Activated CD4-positive, alpha-beta T cell treated with anti-CD3 and anti-CD28 coated beads, Interleukin-2, Interleukin-6, amounts not matched to agents 100 ng/mL and 50 ng/mL, durations not matched to agents 16 hours and 8 hours (primary cell): ENCODE measurements at places on chromosomes 7 and 10.

DNA sequence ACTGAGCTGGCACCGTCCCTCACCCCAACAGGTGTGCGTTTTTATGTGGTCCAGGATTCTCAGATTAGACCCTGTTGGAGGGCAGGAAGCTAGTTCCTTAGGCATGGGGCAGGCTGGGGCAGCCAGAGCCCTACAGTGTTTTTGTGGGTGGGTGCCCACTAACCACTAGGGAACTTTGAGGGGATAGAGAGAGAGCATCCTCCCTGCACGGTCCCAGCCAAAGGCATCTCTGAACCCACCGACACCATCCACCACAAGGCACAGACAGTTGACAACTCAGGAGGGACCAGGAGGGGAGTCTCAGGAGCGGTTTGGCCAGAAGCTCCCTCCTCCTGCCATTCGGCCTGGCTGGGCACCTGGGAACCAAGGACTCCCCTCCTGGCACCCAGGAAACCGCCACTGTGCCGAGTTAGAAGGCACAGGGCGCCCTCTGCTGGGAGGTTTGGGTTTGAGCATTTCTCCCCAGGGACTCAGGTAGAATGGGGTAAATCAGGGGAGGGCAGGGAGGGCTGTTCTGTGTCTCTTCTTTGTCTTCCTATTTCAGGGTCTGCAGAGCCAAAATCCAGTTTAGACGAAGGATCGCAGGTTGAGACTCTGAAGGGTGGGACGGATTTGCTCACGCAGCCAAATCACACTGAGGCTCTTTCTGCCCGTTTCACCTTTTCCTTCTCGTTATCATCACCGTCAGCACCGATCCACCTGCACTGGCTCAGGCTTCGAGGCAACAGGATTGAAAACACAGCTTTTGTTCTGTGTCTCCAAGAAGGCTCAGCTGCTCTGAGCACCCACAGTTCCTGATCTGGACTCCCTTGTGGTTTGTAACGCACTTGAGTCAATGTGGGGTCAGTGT lies 84.8 kb upstream of the COL13A1 start:
- DNase-seq, result peak; percentile 70

DNA sequence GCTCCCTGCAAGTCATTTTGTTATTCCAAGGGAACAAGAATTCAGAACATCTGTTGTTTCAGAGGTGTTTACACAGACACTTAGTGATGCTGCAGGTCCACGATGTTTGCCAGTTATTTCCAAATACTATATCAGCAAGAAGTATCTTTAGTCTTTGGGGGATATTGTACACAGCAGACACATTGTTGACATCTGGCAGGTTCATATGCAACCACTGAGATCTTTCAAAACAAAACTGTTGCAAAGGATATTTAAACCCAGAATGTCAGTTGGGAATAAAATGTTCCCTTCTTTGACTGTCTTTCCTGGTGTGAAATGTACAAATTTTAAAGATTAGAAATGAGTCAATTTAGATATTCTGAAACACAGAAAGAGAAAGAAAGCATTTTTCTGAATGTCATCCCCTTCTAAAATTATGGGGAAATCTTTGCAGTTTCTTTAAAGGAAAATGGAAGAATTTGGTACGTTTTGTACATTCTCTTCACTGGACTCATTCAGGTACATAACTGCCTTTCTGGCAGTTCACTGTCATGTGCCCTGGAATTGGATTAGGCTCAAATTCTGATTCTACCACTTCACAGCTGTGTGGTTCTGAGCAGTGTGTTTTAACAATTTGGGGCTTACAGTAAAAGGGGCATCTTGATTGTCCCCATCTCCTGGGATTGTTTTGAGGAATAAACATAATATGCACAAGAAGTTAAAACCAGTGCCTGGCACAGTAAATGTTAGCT lies 40.3 kb upstream of the CELF2 start:
- DNase-seq, result peak; percentile 25

DNA sequence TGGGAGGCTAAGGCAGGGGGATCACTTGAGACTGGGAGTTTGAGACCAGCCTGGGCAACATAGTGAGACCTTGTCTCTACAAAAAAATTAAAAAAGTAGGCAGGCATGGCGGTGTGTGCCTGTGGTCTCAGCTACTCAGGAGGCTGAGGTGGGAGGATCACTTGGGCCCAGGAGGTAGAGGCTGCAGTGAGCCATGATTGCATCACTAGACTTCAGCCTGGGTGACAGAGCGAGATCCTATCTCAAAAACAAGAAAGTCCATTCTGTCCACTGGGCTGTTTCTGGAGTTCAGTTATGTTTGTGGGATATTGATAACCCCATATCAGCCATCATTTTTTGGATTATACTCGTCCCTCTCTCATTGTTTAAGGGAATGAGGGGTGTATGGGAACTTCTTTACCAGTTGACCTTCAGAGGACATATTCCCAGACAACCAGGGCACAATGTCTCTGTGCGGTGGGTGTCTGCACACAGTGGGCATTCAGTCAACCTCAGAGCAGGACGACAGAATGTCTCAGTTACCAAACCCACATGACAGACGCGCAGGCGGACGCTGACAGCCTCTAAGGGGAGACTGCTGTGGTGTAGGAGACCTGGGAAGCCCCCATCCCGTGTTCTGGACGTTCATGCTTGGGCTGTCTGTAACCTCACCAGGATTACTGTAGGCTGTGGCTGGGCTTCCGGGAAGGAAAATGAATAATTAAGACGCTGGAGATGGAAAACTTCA lies 69.4 kb downstream of the CARD11 start:
- no peak for DNase-seq

GRCh38 chr7:200290-200689 lies 7.9 kb downstream of the FAM20C start:
- DNase-seq, result no peak

- no peak for DNase-seq
Observed at GRCh38 chr7:4734587-4735345, 40.7 kb upstream of the AP5Z1 start.

DNA sequence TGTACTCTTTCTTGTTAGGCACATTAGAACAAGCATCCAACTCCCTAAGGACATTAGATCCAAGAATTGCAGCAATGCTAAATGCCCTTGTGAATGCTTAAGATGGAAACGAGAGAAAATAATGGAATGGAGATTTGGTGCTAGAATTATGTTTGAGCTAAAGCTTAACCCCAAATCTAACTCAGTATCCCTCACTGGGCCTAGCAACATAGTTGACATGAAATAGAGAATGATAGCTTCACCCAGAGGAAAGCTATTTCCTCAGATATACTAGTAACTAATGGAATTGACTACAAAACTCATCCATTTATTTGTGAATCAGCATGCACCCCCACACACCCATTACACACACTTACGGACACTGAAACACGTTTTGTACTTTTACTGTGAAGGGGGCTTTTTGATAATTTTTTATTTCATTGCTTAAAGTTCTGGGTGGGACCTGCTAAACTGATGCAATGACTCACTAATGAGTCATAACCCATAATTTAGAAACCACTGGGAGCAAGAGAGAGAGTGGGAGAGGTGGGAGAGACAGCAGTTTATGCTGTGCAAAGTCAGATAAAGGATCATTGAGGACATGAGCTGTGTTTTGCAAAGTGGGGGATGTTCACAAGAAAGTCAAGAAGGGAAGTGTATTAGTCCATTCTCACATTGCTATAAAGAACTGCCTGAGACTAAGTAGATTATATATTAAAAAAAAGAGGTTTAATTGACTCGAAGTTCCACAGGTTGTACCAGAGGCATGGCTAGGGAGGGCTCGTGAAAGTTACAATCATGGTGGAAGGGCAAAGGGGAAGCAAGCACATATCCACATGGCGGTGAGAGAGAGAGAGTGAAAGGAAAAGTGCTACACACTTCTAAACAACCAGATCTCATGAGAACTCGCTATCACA lies 382.7 kb downstream of the SFMBT2 start:
- DNase-seq, result peak; percentile 36

GRCh38 chr7:150947761-150948651 lies 30.1 kb downstream of the KCNH2 start:
- no peak for DNase-seq

DNA sequence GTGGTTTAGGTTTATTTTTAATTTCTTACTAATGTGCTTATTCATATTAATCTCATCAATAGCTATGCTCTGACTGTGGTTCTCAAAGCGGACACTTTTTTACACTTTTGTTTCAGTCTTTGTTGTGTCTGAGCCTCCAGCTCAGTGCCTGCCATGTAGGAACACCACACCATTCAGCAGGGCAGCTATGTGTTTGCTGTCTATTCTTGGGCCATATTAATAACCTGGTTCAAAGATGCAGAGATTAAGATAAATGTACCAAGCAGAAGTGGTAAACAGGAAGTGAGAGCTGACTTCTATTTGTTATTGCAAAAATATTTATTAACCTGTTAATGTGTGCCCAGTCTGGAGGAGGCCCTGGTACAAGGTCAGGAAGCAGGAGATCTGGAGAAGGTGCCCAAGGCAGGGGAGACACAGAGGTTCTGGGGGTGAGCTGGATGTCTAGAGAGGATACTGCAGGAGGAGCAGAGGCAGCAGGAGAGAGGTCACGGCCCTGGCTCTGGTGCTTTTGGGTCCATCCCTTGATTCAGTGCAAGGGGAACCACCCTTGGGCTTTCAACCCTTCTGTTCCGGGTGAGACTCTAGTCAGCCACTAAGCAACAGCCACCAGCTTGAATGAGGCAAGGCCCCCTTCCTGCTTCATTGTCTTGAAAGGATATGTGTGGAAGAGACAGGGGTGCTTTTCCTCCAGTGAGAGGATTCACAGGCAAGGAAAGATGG lies 1.9 kb downstream of the TBXAS1 start:
- DNase-seq, result peak; percentile 16

DNA sequence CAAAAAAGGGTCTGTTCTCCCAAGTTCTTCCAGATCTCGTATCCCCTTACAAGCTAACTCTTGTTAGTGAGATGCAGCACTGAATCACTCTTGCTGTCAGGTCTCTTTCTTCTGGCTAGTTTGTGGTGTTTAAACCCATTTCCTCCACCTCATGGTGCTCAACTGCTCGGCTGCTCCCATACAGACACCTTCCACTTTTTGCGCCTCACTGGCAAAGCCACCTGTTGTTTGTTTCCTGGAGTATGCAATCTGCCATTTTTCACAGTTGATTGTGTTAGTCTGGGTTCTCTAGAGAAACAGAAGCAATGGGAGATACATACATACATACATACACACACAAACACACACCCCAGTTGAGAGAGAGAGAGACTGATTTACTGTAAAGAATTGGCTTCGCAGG lies 124.4 kb upstream of the SP8 start:
- DNase-seq, result no peak

GRCh38 chr10:79159785-79160184 lies 91.0 kb downstream of the ZMIZ1 start:
- no peak for DNase-seq

DNA sequence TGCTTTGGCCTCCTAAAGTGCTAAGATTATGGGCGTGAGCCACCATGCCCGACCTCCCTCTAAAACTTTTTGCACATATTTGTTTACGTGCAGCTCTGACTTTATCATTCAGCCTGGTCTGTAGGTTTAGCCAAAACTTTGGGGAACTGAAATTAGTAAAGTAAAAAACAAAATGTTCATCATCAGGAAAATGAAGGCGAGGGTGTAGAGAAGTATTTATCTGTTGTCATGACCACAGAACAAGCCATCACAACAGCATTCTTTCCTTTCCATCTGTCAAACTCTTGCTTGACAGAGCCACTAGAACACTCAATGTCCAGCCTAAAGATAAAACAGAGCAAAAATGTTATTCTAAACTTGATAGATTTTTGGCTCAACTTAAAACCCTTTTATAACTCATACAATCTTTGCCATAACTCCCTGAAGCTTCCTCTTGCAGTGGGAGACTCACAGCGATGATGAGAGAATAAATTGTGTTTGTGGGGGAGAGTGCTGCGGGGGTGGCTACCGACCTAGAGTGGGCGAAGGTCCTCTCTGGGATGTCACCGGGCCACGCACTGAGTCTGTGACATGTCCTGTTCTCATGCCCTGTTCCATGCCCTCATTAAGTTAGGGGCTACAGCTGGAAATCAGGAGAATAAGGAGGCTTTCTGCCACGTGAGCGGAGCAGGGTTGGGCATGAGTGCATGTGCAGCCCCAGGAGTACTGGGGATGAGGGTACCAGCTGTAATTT lies 58.6 kb upstream of the MKRN1 start:
- DNase-seq, result no peak

DNA sequence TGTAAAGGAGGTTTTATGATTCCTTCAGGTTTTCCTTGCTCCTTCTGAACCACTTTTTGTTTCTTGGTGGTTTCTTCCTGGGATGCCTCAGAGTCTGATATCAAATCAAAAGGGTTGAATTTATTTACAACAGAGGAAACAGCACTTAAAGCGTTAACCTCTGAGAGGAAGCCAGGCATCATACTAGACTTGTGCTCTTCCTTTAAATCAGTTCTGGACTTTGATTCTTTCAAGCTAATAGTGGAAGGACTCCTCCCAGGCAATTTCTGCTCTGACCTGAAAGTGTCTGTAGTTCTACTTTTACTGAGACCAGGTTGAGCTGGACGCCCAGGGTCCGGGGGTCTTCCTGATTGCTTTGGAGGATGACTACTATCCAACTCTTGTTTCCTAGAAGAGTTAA lies 6.7 kb downstream of the PCLO start:
- DNase-seq, result no peak

GRCh38 chr10:35797187-35797586 lies 155.1 kb upstream of the FZD8 start:
- DNase-seq, result no peak

DNA sequence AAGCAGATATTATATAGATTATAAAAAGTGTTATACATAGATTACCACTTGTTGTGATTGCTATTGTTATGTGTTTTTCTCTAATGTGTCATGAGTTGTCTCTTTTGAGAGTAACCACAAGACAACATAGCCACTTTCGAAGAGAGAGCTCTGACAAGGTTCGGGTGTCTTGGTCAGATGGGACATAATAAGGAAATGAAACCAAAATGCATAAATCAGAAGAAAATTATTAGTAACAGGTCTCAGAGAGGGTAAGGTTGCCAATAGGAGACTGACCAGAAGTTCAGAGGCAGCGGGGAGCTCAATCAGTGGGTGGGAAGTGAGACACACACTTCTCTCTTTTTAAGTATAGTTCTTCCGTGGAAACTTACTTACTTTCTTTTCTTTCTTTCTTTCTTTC lies 639.2 kb upstream of the POT1 start:
- no peak for DNase-seq

DNA sequence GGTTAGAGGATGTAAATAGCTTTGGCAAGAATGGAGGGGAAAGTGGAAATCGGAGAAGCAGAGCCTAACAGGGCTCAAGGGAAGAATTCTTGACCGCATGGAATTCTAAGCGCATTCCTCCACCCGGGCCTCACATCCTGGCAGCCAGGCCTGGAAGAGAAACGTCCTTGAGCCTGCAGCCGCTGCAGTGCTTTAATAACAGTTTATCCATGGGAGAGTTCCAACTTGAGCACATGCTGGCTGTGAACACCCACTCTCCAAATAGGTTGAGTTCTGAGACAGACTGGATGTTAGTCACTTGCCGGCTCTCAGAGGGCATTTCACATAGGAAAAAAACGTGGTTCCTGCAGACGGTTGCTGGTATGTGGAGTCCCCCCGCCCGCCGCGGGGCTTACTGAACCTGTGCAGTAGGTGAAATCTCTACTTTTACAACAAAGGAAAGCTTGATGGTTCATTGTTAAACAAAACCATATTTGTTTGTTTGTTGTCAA lies 61.4 kb upstream of the STEAP1B start:
- DNase-seq, result no peak
